GM12864 (cell line): ENCODE measurements at places on chromosomes 16 and 17.

DNA sequence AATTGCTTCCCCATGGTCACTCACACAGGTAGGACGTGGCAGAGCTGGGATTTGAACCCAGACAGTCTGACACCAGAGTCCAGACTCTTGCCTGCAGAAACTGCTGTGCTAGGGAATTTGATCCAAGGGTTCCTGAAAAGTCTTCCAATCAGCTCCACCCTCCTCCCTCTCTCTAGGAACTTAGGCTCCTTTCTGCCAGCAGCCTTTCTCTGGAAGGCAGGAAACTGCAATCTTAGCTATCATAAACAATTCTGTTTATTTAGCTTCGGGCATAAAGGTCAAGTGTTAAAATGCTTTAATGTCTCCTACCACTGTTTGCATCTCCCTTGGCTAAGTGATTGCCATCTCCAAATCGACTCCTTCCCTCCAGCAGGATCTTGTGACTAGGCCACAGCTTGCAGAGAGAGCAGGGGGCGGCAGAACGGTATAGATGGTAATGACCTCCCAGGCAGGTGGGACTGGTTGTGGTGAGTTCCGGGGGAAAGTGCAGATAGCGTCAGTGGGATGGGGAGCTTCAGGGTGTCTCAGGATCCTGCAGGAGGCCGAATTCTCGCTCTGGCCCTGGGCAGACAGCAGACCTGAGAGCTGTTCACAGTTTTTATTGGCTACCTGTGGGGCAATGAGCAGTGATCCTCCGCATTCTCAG, 882.4 kb upstream of the EEF2KMT start:
- no peak for DNase-seq

- no peak for DNase-seq
Observed at GRCh38 chr17:41551365-41551764, 20.5 kb downstream of the KRT9 start.

DNA sequence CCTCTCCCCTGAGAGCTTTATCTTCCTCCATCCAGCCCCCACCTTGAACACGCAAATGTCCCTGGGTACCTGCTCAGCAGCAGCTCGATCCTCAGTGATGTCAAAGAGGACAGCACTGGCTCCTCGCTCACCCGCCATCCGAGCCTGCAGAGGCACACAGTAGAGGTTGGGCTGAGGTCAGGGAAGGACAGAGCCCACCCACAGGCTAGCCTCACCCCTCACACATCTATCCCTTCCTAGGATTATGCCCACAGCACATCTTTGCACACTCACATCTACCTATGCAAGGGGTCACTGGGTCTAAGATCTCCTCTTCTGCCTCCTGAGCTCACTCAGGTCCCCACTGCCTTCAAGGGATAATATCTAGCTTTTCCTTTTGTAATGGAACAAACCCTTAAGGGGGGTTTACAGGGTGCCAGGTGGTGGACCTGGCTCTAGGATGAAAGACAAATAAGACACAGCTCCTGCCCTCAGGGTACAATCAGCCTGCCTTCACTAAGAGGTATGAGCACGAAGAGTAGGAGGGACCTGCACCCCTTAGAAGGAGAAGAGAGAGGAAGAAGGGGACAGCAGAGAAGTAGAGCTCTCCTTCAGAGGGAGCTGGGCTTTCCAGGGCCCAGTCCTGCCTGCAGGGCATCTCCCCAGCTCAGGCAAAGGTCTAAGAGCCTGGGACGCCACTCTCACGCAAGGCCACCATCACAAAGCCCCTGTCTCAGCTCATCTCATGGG, 11.6 kb upstream of the SUPT4H1 start:
- no peak for DNase-seq

DNA sequence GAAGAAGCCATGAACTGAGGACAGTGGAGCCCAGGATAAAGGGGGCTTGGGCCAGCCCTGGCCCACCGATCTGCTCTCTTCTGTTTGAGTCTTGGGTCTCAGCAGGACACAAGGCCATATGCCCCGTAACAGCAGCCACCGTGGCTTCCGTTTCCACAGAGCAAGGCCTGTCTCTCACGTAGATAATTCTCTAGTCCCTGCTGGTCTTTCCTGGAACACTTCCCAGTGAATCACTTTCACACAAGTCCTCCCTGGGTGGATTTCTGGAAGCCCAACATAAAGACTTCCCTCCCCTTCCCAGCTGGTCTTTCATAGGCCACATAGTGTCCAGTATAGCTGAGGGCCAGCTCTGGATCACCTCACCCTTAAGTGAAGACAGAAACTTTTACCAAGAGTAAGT, 19.9 kb upstream of the C16orf78 start:
- no peak for DNase-seq

GRCh38 chr17:43003542-43004172, 2.9 kb upstream of the IFI35 start:
- DNase-seq: no peak

GRCh38 chr17:78839762-78840529, 668 bp downstream of the USP36 start:
- DNase-seq: no peak

DNA sequence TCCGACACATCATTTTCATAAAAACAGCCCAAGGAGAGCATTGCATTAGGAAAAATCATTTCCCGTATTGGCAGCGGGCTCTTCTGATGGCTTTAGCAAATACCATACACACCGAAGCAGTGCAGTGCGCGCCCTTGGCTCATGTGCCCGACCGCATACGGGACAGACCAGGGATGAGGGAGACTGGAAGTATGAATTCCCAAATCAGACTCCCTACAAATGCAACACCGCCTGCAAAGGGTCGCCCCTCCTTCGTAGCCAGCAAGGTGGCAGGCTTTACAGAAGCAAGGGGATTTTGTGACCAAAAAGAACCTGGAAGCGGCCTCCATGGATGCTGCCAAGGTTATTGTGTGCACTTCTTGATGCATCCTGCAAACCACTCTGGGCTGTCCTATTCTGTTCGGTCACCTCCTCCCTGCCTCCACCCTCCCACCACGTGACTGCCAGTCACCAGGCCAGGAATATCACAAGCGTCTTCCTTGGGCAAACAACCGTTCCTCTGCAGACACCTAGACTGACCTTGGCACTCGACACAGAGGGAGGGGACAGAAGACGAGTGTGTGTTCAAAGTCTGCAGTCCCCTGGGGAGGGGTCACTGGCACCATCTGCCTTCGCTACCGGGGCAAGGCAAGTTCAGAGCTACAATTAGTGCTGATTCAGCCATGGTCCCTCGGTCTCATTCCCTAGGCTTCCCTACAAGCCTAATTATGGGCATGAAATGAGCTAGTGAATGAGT, 460.4 kb downstream of the SLC39A11 start:
- no peak for DNase-seq

DNA sequence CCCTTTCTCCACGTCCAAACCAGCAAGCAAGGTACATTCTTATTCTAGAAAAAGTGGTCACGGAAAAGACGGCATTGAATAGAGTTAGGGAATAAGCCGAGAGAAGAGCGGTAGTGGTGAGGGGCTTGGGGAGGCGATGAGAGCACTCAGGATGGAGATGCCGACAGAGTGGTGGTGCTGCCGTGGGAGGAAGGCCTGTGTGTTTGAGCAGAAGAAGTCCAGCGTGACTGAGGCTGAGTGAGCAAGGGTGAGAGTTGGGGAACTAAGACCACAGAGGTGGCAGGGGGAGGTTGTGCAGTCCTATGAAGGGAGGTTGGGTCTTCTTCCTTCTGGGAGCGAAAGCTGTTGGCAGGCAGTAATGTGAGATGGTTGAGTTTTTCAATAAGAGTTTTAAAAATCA, 252.3 kb downstream of the ABCC12 start:
- no peak for DNase-seq

DNA sequence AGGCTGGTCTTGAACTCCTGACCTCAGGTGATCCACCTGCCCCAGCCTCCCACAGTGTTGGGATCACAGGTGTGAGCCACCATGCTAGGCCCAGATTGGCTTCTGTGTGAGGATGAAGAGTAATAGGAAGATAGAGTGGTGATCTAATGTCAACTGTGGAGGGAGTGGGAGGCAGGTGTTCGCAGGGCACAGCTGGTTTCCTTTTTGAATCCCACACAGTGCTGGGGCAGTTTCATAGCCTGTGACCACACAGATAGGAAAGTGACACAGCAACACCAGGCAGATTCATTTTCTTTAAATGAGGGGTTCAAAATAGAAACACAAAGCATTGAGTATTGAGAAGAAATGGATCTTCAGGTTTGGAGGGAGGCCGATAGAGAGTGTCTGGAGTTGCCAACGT, 540.3 kb downstream of the WWOX start:
- no peak for DNase-seq

DNA sequence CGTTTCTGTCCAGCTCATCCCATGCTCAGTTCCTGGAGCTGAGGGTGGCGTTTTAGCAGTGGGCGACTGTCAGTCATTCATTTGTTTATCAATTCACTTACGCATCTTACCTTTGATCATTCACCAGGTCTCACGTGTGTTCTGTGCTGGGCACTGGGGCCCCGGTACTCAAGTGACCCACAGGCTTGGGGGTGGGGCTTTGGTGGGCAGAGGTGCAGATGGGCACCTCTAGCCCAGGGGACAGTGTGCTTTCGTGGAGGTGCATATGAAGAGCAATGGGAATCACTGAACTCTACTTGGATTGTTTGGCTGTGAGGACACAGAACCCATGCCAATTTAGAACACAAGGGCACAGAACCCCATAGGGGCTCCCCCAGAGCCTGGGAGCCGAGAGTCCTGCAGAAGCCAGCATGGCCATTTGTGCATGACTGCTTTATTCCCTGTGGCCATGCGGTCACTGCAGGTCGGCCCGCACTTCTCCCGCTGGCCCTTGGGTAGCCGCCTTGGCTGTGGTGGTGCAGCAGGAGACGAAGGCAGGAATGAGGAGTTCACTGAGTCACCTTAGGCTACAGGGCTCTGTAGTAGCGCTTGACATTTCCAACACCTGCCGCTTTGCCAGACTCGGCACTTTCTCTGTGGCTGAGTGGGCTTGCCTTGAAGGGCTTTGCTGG, 144.6 kb downstream of the SNX29 start:
- no peak for DNase-seq

GRCh38 chr17:31820691-31821435, 38.2 kb downstream of the COPRS start:
- DNase-seq: no peak

DNA sequence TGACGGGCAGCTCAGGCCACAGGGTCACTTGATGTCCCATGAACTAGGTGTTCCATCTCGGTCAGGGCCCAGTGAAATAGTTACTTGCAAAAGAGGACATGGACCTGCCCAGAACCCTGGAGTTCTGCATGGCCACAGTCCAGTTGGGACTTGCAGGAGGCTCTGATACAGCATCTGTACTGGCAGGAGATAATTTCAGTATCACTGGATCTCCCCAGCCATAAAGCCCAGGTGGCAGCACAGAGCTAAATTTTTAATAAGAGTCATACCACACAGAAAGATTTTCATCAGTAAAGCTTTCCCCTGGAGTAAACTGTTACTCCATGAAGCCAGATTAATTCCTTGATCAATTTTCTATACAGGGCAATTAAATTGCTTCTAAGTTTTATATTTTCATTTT, 18.0 kb upstream of the SLC16A5 start:
- DNase-seq: no peak

- no peak for DNase-seq
Observed at GRCh38 chr16:84569382-84569987, 48.4 kb downstream of the COTL1 start.

DNA sequence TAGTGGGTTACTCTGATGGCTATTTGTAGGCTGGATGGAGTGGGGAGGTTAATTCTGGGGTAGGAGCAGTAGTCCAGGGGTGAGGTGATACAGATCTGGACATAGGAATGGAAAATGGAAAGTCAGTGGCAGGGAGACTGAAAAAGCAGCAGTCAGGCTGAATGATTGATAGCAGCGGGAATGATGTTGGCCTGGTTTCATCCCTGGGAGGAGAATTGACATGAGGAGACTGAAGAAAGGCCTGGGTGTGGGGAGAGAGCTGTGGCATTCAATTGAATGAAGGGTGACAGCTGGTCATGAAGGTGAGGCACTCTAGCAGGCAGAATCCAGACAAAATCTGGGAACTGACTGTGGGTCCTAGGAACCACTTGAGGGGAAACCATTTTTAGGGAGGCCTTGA, 34.7 kb upstream of the CLEC18A start:
- no peak for DNase-seq

- DNase-seq: no peak
Observed at GRCh38 chr17:60406887-60407286, 15.0 kb upstream of the USP32 start.

DNA sequence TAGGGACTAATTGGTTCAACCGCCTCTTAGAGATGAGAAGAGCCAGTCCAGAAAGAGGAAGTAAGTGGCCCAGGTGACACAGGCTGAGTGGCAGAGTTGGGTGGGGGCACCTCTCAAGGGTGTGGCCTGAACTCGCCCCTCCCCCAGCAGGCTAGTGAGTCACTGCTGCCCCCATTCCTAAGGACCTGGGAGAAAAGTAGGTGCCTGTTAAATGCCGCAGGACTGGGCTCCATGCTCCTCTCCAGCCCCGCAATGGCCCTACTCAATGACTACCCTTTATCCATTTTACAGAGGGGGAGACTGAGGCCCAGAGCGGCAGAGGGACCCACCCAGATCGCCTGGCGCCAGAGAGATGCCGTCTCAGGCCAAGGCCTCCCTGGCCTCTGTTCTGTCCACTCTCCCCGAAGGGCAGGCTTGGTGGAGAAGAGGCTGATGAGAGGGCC, 8.1 kb downstream of the TMEM235 start:
- DNase-seq: no peak

GRCh38 chr16:19735074-19735867, 17.2 kb downstream of the IQCK start:
- DNase-seq: no peak

- no peak for DNase-seq
Observed at GRCh38 chr17:55635253-55635914, 87.3 kb downstream of the TMEM100 start.

GRCh38 chr16:84884596-84885341, 65.0 kb downstream of the CRISPLD2 start:
- DNase-seq: no peak

DNA sequence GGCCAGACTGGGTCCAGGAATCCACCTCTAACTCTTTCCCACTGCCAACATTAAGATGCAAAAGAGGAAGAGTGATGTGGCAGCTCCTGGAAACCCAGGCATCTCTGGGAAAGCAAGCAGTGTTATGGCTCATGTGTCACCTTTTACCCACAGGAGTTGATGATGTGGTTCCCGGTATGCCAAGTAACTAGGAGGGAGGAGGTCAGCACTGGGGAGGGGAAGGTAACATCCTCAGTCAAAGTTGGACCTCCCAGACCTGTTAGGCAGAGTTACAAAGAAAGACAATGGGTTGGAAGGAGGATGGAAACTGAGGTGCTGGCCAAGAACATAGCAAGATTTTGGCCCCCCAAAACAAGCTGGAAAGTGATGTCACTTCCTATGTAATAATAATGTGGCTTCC, 11.4 kb downstream of the KRABD2 start:
- no peak for DNase-seq
